GM12891 (cell line): ENCODE measurements at places on chromosomes 6 and 20.

GRCh38 chr20:24674921-24675605, 205.6 kb downstream of the SYNDIG1 start:
- no peak for DNase-seq

DNA sequence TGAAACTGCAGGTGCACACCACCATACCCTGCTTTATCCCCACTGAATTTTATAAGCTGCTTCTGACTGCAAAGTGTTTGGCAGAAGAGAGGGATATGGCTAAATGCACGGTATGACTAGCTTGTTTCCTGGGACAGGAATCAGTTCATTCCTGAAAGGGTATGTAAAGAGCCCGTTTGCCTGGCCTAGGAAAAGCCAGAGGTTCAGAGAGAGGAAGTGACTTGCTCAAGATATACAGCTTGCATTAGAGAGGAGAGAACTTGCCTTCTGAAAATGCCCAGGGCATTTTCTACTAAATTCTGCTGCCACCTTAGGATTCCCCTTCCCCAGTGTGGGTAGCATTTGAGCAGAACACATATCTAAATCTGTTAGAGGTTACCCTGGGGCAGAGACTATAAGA, 683 bp upstream of the GCNT2 start:
- DNase-seq: no peak

- DNase-seq: no peak
These were observed 427.4 kb upstream of the JAG1 start for GRCh38 chr20:11101243-11101642.

GRCh38 chr6:78709021-78709420, 158.3 kb upstream of the IRAK1BP1 start:
- no peak for DNase-seq

GRCh38 chr6:170237999-170238740, 52.7 kb downstream of the DLL1 start:
- no peak for DNase-seq

DNA sequence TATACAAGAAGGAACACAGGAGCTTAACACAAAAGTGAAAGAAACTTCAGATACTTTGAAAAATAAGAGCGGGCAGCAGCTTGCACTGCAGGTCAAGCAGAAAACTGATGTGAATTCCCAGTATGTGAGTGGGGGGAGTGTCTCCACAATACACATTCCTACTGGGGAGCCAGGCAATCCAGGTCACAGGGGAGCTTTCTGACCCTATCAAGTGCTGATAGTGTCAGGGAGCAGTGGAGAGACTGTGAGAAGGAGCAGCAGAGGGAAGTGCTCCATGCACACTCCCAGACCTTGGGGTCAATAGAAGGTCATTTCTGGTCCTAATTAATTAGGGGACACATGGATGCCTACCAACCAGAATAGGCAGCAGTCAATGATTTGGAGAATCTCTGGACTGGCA, 59.4 kb downstream of the PDSS2 start:
- no peak for DNase-seq

GRCh38 chr6:32355018-32355417, 16.7 kb downstream of the TSBP1 start:
- no peak for DNase-seq

DNA sequence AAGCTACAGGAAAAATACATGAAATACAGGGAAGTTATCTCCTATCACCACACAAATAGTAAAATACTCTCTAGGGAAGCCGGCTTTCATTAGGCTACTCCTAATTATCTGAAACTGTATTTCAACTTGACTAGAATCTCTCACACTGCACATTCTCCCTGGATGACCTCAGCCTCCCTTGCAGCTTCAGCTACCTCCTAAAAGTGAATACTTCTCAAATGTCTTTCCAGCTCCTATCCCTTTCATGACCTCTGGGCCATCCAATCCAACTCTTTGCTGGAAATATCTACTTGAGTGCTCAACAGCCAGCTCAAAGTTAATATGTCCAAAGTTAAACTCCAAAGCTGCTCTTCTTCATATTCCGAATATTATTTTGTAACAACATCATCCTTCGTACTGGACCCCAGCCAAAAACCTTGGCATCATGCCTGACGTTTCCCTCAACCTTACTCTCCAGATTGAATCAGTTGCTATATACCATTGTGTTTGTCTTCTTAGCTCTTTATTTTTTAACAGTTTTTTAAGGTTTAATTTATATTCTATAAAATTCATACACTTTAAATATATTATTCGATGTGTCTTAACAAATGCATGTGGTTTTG, 29.4 kb upstream of the KIF6 start:
- no peak for DNase-seq

DNA sequence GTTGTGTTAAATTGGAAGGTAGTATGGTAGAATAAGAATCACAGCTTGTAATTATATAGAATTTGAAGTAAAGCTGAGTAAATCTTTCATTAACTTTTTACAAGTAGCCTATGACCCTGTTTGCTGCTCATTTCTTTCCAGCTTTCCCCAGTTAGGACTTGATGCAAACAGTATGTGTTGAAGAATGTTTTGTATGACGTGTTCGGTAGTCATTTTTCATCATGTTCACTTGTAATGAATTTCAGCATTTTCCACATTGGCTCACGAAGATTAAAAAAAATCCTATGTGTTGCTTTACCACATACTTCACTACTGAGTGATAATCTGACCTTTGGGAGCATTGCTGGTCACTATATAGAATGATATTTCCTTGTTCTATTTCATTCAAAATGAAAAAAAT, 162.4 kb downstream of the CDKAL1 start:
- no peak for DNase-seq

DNA sequence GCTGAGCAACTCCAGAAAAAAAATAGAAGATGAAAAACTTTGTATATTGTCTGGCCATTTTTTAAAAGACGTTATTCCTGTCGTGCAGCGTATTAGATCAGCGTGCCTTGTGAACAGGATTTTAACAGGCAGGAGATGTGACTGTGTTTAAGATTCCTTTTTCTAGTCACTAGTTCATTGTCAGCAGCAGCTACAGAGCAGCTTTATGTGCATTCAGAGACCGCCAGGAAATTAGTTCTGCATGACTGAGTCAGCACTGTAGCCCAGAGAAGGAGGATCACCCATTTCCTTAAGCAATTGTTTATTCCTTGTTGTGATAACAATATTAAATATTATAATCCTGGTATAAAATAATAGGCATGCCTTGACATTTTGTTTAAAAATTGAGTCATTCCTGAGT, 75.4 kb upstream of the ADGRB3 start:
- DNase-seq: no peak

DNA sequence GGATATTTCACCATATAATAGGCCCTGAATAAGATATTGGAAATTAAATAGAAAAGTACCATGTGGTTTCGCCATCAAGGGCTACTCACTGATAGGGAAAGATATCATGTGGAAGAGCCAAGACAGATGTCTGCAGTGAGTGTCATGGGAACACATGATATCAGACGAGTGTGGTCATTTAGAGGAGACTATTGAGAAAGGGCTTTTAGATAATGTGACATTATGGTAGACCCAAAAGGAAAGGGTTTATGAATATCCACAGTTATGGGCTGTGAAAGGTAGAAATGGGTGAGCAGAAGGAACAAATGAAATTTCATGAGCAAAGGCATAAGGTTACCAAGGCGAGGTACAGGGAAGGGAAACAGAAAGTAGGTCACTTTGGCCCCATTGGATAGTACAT, 182.3 kb upstream of the PRSS16 start:
- no peak for DNase-seq

DNA sequence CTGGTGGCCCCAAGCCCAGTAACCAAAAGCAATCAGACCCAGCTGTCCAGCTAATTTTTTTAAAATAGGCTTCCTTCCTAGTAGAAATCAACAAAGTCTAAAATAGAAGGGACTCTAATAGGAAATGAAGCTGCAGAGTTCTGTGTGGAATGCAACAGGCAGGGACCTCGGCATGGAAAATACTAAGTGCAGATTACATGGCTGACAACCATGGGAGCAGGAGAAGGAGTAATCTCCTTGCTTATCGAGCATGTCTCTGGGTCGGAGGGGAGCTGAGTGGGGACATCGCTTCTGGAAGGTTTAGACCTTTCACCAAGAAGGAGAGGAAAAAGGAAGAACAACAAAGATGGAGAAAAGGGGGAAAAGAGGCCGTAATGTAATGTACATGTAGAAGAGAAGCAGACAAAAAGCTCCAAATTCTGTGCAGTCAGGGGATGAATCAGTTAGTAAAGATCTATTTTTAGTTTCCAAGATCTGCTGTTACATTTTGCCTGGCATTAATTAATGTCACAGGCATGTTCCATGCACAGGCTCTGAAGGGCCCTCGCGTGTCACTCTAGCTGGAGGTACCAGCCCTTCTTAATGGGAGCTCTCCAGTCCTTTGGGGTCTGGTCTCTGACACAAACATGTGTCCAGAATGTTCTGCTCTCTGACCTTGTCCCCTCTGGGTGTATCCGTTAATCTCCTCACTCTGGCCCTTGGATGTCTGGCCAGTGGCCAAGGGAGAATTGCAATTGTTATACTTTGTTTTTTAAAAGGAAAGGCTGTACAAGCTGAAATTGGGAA, 16.6 kb upstream of the ZNF831 start:
- DNase-seq: no peak

DNA sequence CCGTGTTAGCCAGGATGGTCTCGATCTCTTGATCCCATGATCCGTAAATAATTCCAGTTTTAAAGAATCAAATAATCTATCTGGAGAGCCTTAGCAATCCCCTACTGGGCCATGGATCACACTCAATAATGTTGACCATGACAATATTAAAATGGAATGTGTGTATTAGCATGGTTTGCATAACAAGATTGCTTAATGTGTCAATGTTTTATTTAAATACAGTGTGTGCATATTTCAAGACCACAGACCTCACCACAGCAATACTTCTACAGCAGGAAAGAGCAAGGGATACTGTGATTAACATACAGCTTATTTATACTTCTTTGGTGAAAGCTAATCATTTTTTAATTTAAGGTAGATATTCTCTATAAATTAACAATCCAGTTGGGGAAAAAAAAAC, 470.4 kb downstream of the TFAP2B start:
- DNase-seq: no peak

GRCh38 chr20:60591172-60591799, 633.1 kb downstream of the CDH26 start:
- no peak for DNase-seq

- DNase-seq: no peak
These were observed 317.8 kb downstream of the CENPW start for GRCh38 chr6:126657561-126658175.

DNA sequence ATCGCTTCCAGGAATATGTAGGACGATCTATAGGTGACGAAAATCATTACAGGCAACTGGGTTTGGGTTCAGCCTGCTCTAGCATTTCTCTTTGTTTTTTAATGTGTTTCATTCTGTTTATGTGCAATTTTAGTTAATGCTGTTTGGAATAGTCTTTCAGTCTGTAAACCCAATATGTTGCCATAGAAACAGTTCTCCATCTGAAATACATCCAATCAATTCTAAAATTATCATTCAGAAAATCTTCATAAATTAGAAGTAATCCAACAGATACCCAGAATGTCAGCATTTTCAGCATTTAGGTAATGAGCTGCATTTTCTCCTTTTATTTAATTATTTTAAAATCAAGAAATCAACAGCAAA, 34.8 kb upstream of the COL9A1 start:
- DNase-seq: no peak

DNA sequence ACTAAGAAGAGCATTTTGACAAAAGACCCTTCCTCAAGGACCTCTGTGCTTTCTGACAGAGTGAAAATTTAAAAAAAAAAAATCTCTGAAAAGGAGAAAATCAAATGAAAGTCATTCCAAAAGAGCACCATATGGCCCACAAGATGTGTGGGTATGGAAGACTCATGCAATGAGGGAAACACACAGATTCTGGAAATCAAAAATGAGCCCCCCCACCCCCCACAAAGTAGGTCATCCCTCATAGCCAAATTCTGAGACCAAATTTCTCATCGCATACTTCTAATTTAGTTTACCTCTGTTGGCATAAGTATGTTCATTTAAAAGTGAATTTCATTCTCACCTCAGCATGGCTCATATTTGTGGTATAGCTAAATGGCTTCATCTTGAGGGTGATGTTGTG, 181.3 kb upstream of the KCNQ5 start:
- no peak for DNase-seq

- no peak for DNase-seq
These were observed 74.8 kb downstream of the CDC5L start for GRCh38 chr6:44462335-44462734.

- DNase-seq: no peak
These were observed 1.9 kb downstream of the LTV1 start for GRCh38 chr6:143845033-143845432.

GRCh38 chr6:136012943-136013342, 161.4 kb downstream of the PDE7B start:
- no peak for DNase-seq

DNA sequence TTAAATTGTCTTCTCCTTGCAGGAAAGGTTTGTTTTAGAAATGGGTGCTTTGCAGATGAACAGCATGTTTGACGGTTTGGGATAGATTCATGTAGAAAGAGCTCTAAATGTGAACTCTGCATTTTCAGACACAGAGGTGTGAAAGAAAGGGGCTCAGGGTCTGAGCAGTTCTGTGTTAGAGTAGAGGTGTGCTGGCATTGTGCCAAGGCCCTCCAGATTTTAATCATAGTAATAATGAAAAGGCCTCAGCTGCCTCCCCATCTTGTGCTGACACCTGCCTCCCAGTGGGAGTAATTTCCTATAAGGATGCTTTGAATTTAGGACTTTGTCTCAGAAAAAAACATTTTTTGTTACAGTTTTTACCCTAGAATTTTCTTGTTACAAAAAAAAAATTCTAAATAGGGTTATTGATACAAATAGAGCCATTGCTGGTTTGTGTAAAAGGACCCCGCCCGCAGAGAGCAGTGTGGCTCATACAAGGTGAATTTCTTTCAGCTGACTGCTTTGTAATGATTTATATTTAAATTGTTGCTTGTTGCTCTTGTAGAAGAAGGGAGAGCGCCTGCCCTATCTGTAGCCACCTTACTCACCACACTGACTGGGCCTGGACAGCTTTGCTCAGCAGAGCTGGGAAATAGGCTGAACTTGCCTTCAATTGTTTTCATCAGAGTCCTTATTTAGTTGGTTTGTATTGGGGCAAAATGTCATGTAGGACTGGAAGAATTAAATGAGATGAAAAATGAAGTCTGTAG, 294.5 kb downstream of the ZFAND3 start:
- no peak for DNase-seq

DNA sequence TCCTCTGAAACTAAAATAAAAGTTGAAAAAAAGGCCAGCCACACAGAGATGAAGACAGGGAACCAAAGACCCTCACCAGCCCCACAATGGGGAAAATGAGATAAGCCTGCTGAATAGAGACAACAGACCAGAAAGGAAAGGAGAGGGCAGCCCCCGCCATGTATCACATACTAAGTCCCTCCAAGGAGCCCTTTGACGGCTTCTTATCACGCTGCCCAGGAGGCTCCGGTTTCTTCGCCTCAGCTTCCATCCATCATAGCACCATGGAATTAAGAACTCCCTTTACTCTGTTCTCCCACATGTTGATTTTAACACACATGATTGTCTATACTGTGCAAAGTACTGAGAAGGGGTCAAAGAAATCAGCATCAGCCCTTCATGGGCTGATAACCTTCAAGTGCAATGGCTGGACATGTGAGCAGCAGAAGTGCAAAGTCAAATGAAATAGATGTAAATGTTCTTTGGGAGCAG, 54.9 kb downstream of the MAP3K5 start:
- DNase-seq: no peak

GRCh38 chr20:16842486-16843120, 94.4 kb downstream of the OTOR start:
- no peak for DNase-seq

GRCh38 chr6:100719883-100720682, 161.0 kb downstream of the ASCC3 start:
- DNase-seq: no peak
